ENCODE measurements at places on chromosomes 1 and 21.

- DNase-seq, result no peak
These were observed 60.5 kb downstream of the TESK2 start for GRCh38 chr1:45430490-45430889.

- no peak for DNase-seq
These were observed 10.9 kb downstream of the KCNAB2 start for GRCh38 chr1:6056572-6056948.

DNA sequence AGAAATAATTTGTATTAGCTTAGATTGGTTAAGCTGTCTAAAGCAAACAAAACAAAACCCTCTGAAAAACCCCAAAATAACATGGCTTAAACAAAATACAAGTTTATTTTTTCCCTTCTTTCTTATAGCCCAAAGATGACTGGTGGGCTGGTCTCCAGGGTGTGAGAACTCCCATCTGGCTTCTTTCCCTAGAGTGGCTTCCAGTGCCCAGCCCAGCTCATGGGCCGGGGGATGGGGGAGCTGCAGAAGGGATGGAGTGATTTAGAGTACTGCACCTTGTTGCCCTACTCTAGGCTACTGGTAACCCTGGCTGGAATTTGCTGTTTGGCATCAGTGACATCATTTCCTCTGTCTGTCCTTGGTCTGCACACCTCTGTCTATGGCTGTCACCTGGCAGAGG is 223.0 kb downstream of the PBX1 start:
- no peak for DNase-seq

DNA sequence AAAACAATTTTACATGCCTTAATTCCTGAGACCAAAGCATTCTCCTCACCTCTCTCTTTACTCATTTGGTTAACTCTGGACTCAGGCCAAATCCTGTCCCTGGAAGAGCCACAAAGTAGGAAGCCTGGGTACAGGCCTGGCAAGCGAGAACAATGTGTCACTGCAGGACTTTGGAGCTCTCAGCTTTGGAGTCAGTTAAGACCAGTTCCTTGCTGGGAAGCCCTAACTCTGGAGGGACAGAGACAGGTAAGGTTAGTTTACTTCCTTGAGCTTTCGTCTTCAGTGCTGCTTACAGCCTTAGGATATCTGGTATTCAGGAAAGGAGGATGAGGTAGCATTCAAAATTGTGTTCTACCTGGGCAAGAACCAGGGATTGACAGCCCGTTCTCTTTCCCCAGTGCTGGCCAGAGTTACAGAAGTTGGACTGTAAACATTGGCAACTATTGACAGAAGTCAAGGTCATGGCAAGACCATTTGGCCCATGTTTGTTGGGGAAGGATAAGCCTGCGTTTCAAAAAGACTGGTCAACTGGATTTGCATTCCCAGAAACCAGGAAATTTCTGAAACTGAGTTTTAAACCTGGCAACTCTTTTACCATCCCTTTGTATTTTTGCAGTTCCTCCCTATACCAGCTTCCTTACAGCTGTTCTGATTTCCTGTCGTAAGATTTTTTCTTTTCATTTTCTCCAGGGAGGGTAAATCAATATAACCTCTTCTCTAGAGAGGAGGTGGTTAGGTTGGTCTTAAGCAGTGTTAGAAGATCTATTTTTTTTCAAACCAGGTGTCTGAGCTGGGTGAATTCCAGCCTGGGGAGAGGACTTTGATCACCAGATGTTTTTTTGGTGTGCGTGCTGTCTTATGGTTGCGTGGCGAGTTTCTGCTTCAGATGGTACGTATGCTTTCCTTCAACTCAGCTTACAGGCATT is at the start of gene C4BPB:
TSS of gene C4BPB (plus strand) at position 160 of the 926 bp plus-strand sequence. CDS start at position 832, 672 bp downstream.
- peak; percentile 9 for DNase-seq

- DNase-seq, result no peak
These were observed 10.1 kb downstream of the ZZZ3 start for GRCh38 chr1:77672374-77672773.

DNA sequence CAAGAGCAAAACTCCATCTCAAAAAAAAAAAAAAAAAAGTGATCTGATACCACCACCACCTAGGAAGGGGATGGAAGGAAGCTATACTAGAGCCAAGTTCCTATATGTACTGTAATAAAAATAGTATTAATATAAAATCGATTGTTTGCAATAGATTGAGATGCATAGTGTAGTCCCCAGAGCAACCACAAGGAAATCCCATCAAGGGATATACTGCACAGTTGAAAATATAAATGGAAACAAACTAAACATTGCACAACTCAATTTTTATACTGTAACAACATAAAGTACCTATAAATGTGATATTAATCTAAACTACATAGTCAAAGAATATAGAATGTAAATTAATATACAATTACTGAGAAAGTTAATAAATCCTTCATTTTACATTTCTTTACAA is 20.9 kb upstream of the PSMG1 start:
- DNase-seq, result no peak

DNA sequence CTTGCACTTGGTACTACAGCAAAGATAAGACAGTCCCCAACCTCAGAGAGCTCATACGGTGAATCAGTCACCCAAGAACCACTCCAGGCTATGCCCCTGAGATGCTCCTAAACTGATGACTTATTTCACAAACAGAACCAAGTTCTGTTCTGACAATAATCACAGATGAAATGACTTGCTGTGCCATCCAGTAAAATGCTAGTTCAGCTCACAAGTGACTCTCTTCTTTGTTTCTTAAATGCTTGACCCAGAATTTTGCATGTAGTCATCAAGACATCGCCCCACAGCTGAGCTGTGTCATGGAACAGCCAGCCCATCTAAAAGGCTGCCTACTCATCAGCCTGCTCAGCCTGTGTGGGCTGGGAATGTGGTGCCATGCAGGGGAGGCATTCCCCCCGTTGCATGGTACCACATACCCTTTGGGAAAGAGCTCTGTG is 6.1 kb upstream of the SLC19A2 start:
- no peak for DNase-seq

DNA sequence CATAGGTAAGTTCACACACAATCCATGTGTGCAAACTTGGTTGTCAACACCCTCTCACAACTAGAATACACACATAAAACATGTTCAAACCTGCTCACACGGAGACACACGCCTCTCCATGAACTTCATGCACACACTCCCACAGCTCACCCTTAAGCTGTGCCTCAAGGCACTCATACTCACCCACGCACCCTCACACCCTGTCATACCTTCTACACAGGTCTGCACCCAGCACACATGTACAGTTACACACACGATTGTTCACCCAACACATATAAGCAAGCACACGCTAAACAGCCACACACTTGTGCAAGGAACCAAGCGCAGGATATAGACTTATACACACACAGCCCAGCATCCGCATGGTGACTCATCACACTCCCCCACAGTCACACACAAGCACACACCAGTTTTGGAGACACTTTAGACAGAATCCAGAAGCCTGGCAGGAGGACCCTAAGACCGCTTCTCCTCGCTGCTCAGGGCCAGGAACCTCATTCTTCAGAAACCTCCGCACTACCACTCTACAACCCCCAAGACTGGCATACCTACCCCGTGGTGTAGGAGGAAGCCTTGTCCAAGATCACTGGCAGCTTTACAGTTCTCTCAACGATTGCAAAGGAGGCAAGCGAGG is 58.7 kb upstream of the ZC3H12A start:
- no peak for DNase-seq

Measured in neural progenitor cell (in vitro differentiated cells).